ENCODE measurements at places on chromosomes 2 and 18.

DNA sequence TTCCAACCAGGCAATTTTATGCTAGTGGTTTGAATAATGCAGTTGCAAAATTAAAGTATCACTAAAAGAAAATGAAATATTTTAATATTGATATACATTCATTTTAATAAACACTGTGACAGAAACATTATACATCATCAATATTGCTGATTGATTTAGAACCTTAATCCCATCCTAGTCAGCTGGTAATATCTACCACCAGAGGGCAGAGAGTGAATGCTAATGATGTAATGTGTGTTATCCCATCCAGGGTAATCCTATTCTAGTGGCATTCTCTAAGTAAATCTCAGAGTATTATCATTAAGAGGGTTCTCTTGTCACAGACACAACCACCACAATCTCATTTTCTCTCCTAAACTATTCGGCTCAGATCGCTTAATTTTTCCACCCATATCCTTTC, 477.4 kb downstream of the CPS1 start:
- no peak for DNase-seq

- no peak for DNase-seq
Measured at GRCh38 chr2:191728750-191729624, 51.1 kb downstream of the NABP1 start.

DNA sequence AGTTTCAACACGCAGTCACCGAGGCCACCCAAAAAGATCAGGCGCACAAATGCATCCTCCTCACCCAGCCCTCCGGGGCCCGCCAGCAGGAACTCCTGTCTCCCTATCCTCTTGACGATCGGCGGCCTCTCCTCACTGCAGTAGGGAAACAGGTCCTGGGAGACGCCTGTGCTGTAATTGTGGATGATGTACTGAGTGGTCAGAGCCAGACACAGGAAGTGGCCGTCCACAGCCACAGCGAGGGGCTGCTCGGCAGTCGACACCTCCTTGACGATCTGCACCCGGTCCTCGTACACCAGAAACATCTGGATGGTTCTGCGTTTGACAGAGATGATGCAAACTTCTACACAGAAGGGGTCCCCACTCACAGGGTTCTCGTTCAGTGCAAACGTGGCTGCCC, 22.0 kb downstream of the TGFBRAP1 start:
- DNase-seq: no peak

GRCh38 chr18:68520406-68521075, 194.4 kb downstream of the TMX3 start:
- no peak for DNase-seq

GRCh38 chr2:20614201-20615067, 36.5 kb downstream of the HS1BP3 start:
- no peak for DNase-seq

- DNase-seq: no peak
Measured at GRCh38 chr2:96449637-96450036, 55.5 kb downstream of the NEURL3 start.

DNA sequence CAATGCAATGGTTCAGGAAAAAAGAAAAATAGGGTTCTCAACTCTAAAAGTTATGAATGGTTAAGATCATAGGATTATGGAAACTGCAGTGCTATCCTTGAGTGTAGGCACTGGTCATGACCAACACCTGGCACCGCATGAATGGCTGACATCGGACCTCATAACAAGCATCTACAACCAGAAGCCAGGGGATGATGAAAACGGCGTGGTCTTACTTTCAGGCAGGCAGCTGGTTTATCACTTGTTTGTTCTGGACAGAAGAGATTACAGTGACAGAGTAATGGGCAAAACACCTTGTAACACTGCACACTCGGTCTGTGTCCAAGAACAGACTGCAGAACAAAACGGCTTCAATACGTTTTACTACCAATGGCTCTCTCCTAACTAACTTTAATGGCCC, 132.8 kb downstream of the STK39 start:
- no peak for DNase-seq

- no peak for DNase-seq
Measured at GRCh38 chr2:195639959-195640358, 17.1 kb upstream of the SLC39A10 start.

Measured in SIG-M5 (cell line).